ENCODE measurements at places on chromosomes 4 and X.
A peak's percentile ranks its signal among the peaks of the same experiment; 100 is the strongest.

- DNase-seq = no peak
These were observed 50.0 kb downstream of the C4orf46 start for GRCh38 chr4:158621729-158622128.

GRCh38 chr4:170697045-170697444, 607.3 kb upstream of the AADAT start:
- no peak for DNase-seq

- DNase-seq = no peak
These were observed 507.8 kb upstream of the INTU start for GRCh38 chr4:127124919-127125318.

GRCh38 chrX:42098900-42099299, 175.5 kb upstream of the CASK start:
- DNase-seq = no peak

DNA sequence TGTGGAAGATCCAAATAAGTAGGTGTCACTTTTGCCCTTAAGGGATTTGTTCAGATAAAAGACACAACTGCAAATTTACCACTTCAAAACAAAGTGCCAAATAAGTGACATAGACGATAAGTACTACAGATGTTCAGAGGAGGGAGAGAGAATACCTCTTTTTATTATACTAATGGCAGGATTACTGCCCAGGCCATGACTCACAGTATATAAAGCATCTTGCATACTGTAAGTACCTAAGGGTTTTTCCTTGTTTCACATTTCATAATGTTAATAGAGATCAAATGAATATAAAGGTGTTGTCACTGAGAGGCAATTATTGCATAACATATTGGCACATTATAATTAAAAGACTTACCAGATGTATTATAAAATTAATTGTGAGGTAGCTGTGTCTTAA, 46.4 kb downstream of the PTPN13 start:
- no peak for DNase-seq

DNA sequence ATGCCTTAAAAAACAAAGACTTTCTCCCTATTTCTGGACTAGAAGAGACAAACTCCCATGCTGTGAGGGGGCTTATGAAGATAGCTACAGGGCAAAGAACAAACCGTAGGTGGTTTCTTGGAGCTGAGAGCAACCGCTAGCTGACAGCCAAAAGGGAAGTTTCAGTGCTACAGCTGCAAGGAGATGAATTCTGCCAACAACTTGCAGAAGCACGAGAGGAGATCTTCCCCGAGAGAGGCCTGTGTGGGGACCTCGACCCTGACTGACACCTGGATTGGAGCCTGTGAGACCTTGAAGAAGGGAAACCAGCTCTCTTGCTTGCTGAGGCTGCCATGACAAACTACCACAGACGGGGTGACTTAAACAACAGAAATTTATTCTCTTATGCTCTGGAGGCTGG, 183.8 kb upstream of the VCX3A start:
- no peak for DNase-seq

DNA sequence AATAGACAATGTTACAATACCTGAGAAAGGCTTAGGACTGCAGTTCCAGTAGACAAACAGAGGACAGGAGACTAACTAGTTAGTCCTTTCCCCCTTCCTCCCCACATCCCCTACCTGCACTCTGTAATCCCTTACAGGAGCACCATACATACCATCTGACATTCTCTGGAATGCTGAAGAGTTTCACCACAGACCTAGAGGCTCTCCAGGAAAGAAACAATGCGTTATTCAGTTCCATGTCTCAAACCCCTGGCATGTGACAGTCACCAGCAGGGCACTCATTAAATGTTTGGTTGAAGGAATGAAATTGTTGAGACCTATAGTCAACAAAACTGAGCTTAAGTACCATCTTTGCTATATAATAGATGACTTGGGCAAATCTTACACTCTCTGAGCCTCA, 100.2 kb upstream of the USP38 start:
- no peak for DNase-seq

DNA sequence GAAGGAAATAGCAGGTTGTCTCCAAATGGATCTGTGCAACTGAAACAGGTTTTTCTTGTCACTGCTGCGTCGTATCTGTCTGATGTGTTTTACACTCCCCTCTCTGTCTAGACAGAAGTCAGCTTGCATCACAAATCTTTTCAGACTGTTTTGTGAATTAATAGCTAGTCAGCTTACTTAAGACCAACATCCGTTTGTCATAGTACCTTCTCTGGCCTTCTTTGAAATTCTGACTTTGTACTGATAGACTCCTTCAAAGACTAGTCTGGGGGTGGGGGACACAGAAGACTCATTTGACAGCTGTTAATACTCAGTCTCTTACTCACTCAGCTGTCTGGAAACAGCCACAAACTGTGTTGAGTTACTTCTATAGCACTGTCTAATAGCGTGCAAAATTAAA, 197.8 kb downstream of the PALLD start:
- no peak for DNase-seq

- no peak for DNase-seq
These were observed 223.6 kb downstream of the PCDH10 start for GRCh38 chr4:133372699-133373098.

DNA sequence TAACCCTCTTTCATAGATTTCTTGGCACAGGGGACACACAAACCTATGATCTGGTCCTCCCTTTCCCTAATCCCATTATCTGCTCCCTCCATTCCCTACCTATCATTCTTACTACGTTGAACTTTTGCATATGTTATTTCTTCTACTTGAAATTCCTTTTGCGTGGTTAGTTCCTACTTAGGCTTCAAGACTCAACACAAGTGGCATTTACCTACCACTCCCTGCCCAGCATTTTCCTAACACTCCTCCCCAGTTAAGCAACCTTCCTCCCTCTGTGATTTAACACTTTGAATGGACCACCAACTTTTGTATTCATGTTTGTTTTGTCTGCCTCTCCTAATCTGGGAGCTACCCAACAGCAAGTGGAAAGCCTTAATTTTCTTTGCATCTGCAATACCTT, 1113.7 kb downstream of the STIM2 start:
- DNase-seq = no peak

DNA sequence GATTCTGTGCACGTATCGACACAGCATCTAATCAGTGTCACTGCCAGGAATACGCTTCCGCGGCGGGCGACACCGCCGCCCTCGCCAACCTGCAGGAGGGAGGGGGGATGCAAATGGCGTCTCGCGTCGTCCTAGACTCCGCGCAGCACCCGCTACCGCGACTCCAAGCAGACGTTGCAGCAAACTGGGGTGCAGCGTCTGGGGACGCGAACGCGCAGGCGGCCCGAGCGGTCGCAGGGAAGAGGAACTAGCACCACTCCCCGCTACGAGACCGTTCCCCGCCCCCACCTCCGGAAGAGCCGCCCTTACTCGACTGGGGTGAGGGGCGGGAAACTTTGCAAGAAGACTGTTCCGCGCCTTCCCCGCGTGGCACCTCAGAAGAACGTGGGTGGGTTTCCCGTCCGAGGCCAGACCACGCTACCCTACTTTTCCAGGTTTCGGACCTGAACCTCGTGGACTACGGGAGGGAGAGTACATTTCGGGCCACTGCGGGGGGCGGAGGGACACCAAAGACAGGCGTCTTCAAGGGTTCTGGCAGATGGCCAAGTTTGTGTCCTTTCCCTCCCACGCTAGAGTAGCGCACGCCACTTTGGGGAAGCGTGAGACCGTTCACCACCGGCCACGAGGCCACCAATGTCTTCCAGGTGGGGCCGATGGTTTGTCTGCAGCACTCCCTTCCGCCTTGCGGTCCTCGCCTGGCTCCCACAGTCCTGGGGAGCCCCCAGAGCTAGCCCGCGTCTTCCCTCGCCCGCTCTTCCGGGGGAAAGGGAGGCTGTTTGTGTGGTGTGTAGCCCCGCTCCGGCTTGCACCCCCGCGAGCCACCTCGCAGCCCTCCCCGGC, 78.0 kb upstream of the BCOR start:
- peak; percentile 77 for DNase-seq

GRCh38 chr4:2651998-2652397, 104.1 kb downstream of the TNIP2 start:
- DNase-seq = no peak

GRCh38 chr4:21885241-21885640, 63.3 kb downstream of the KCNIP4 start:
- DNase-seq = no peak

- DNase-seq = no peak
These were observed 113.3 kb downstream of the PARM1 start for GRCh38 chr4:75046226-75046625.

DNA sequence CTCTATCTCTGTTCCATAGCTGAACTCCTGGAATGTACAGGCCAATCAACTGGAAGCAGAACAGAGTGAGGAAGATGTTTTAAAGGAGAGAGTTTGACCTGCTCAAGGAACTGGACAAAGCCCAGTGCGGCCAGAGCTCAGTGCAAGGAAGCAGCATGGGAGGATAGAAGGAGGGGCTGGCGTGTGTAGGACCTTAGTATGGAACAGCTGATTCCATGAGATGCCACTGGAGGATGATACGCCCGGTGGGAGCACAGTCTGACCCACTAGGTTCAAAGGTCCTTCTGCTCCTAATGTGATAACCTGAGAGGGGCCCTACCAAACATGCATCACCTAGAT, 81.5 kb downstream of the USP46 start:
- no peak for DNase-seq

GRCh38 chrX:118502161-118502789, 6.7 kb downstream of the DOCK11 start:
- no peak for DNase-seq

DNA sequence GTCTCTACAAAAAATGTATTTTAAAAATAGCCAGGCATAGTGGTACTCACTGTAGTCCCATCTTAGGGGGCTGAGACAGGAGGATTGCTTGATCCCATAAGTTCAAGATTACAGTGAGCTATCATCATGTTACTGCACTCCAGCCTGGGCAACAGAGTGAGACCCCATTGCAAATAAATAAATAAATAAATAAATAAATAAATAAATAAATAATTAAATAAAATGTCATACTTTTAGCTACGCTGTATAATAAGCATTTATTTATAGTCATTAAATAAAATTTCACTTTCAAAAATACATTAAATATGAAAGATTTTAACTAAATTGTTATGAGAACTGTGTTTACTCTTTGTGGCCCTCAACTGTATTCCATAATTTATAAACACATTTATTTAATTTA, 1124.2 kb downstream of the PCDH7 start:
- DNase-seq = no peak

GRCh38 chr4:14897217-14897616, 105.1 kb upstream of the CPEB2 start:
- DNase-seq = no peak

- no peak for DNase-seq
These were observed 17.5 kb upstream of the MAGEA10 start for GRCh38 chrX:152155766-152156310.

DNA sequence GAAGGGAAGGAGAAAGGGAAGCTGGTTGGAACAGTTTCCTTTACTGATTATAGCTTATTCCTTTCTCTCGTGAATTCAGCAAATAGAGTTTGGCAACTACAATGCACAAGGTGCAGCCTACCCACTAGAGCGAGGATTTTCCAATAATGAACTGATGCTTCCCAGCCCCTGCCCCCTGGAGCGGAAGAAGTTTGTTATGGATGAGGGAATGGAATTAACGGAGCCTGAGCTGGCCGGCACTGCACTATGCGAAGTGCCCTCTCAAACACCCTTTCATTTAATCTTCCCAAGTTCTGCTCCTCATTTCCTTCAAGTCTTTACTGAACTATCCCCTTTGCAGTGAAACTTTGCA, 42.5 kb upstream of the CBR4 start:
- DNase-seq = no peak

DNA sequence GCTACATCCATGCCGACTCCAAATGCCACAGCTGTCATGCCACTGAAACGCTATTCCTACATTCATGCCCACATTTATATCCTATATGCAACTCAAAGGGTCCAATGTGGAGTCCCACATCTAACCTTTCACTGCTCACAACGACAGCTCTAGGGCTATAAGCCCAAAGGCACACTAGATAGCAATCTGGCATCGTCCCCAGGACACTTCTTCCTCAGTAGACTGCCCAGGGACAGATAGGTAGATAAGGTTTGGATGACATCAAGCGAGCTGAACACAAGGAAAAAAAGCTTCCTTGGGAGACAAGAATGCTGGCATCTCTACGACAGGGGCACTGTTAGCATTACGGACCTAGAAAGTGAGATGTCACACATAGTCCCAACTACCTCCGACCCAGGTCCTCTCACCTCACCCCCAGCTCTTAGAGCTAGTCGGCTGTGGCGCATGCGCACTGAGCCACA, 685 bp downstream of the RAB9B start:
- DNase-seq = no peak

DNA sequence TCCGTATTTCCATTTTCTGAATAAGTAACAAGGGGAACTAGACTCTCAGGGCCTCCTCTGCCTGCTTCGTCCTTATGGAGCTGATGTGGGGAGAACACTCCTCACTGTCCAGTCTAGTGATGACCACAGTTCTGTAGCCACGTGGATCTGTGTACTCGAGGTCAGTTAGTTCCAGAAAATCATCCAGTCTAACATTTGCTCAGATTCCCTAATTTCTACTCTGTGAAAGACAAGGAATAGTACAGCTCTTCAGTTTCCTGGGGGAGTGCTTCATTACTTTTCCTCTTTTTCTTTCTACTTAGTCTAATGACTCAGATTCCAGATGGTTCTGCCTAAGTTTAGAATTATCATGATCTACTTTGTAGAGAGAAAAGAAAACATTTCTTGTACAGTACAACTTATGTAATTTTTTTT, 82.6 kb downstream of the SORBS2 start:
- DNase-seq = no peak
